Fibroblast of skin of left quadriceps (primary cell): ENCODE measurements at places on chromosomes 6 and 20.

- no peak for DNase-seq
These were observed 52.3 kb upstream of the TBX18 start for GRCh38 chr6:84816741-84817140.

GRCh38 chr20:23050847-23051627, 1.6 kb upstream of the THBD start:
- peak; percentile 71 for DNase-seq

GRCh38 chr20:64068386-64069208, 5.6 kb downstream of the TCEA2 start:
- DNase-seq: no peak

- peak; percentile 3 for DNase-seq
These were observed 247.9 kb upstream of the BMP2 start for GRCh38 chr20:6519556-6519955.

DNA sequence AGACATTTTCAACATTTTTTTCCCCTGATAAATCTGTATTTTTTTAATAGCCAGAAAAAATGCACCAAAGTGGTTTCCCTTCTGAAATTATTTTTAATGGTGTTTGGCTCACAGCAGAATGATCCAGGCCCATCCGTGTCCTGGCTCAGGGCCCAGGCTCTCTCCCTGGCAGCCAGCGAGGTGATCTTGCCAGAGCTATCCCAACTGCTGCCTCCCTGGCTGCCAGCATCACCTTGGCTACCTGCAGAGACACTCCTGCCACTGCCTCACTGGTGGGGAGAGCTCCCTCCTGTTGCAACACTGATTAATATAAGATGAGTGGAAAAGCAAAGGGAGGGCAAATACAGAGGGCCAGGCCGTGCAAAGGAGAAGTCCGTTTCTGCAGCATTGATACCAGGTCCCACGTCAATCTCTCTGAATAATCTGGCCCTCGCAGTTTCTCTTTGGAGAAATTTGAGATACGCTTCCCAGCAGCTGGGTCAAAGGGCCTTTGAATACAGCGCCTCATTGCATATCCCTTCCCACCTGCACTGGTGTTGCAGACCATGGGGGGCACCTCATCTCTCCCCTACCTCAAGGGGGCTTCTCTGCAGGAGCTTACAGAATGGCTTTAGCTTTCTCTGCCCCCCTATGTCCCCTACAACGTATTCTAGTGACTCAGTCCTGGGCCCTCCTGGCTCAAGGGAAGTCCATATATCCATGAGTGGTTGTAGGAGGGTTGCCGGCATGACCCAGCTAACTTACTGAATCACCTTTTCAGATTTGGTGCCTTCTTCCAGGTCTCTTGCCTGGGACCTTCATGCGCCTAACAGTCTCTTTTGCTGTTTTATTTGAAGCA, 12.8 kb upstream of the DSTN start:
- DNase-seq: no peak

GRCh38 chr6:134340179-134340975, 22.5 kb upstream of the SGK1 start:
- no peak for DNase-seq

GRCh38 chr6:165776691-165777090, 113.7 kb upstream of the PDE10A start:
- no peak for DNase-seq

- DNase-seq: peak; percentile 37
These were observed 135.3 kb downstream of the CDH4 start for GRCh38 chr20:61387204-61387953.

- DNase-seq: no peak
These were observed 7.8 kb upstream of the RSPO3 start for GRCh38 chr6:127110712-127111111.

- DNase-seq: no peak
These were observed 83.1 kb downstream of the GRM1 start for GRCh38 chr6:146111881-146112450.

- no peak for DNase-seq
These were observed 88.8 kb downstream of the ADTRP start for GRCh38 chr6:11689847-11690246.

GRCh38 chr6:141203902-141204575, 928.7 kb upstream of the GJE1 start:
- DNase-seq: peak; percentile 21

- DNase-seq: no peak
These were observed 27.8 kb downstream of the ASIP start for GRCh38 chr20:34268851-34269636.

DNA sequence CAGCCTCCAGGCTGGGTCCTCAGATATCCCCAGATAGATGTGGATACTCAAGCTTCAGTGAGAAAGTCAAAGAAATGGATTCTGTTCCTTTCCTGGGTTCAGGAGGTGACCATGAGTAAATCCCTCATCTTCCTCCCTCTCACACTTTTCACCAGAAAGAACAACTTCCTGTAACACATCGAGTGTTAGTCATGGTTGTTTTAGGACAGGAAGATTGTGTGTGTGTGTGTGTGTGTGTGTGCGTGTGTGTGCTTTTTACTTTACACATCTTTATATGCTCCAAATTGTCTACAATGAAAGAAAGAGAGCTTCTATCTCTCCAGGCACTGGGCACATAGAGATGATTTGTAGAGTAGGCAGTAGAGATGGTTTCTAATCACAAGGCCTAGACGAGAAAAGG, 139.9 kb downstream of the TBXT start:
- DNase-seq: no peak

DNA sequence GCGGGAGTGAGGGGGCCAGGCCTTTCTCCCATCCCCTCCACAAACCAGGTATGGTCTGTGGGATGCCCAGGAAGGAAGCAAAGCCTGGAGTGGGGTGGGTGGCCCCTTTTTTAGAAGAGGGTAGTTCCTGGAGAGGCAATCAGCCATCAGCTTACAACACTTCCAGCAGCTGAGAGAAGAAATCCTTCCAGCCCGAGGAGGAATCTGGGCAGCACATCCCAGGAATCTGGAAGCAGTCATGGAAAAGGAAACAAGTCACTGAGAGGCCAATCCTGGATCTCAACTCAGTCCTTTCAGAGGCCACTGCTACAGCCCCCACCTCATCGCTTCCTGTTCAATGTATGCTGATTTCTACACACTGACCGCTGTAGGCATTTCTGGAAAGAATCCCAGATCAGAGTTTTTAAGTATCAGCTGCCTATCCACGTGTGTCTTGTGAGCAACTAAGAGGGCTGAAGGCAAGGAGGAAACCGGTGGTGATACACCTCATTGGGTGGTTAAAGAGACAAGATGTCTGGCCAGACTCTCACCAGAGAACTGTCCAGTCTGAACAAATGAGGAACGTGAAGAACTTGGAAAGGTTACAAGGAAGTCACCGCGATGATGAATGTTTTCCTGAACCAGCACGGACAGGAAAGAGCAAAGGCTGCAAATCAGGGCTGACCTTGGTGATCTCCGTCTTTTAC, 92.9 kb upstream of the SHLD1 start:
- peak; percentile 97 for DNase-seq

- DNase-seq: no peak
These were observed 46.9 kb upstream of the SMIM28 start for GRCh38 chr6:138330763-138331162.

DNA sequence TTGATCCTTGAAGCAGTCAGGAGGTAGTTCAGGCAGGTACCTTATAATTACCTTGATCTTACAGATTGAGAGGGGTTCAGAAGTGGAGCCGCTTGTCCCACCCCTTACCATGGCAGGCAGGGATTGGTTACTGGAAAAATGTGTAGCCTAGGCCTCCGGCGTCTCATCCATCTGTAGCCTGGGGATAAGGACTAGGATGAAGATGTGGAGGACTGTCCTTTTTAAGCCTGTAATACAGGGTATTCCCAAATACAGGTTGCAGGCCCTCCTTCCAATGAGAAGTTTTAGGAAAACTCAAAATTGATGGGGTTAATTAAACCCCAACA, 2.8 kb downstream of the HMGA1 start:
- no peak for DNase-seq

GRCh38 chr6:44400572-44400971, 13.1 kb downstream of the CDC5L start:
- DNase-seq: no peak

DNA sequence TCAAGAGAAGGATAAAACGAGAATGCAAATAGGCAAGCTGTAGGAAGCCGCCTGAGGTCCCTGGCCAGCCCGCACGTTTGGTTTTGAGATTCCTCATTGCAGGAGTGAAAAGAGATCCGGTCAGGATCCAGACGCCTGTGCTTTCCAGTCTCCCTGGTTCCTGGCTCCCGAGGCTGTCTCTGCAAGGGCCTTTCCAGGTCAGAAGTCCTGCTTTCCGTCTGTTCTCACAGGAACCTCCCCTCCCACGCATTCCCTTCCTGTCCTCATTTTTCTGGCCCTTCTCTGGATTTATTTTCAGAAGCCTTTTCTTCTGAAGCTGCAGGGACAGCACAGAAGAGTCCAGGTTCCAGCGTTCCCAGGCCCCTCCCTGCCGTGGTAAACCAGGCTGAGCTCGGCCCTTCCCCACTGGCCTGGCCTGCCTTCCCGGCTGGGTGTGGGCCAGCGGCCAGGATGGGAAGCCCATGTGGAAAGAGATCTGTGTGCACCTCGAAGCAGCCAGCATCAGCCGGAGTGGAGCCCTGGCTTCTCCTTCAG, 54.0 kb downstream of the TMEM242 start:
- no peak for DNase-seq

DNA sequence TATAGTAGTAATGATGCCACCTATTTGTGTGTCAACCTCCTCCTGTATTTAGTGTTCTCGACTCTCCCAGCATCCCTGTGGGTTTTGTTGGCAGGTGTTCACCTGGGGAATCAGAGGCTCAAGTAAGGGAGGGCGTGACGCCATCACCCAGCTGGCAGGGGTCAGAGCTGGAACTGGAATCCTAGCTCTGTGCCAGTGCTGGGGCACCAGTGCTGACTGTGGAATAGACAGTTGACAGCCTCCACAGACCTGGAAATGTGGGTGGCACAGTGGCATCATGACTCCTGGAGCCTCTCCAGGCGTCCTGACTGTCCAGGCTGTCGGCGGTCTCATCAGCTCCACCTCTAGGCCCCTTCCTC, 102.8 kb downstream of the SYCP2 start:
- no peak for DNase-seq

GRCh38 chr6:52498538-52499017, 78.3 kb downstream of the TRAM2 start:
- DNase-seq: no peak

GRCh38 chr6:13729891-13730290, 18.3 kb upstream of the RANBP9 start:
- DNase-seq: peak; percentile 59

- DNase-seq: no peak
These were observed 159.3 kb downstream of the CD83 start for GRCh38 chr6:14276667-14277404.

DNA sequence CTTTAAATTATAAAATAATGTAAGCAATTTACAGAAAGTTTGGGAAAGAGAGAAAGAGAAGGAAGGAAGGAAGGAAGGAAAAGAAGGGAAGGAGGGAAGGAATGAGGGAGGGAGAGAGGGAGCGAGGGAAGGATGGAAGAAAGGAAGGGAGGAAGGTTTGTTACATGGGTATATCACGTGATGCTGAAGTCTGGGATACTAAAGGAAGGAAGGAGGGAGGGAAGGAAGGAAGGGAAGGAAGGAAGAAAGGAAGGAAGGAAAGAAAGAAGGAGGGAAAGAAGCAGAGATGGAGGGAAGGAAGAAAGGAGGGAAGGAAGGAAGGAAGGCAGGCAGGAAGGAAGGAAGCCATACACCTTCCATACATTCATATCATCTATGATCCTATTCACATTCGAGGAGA, 48.9 kb upstream of the GCM1 start:
- no peak for DNase-seq

- DNase-seq: no peak
These were observed 47.5 kb upstream of the JAG1 start for GRCh38 chr20:10721137-10721896.

DNA sequence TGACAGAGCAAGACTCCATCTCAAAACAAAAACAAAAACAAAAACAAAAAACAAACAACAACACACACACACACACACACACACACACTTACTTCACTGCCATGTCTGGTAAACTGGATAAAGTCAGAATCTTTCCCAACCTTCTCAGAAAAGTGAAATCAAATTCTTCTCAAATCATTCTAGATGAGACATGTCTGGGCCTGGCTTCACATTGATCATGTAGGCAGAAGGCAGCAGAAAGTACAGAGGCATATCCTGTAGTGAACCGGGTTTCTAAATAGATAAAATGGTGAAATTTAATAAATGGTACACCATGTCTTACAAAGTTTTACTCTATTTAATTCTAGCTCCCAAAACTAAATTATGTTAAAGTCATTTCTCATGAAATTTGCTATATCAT, 14.9 kb upstream of the MRS2 start:
- DNase-seq: no peak

GRCh38 chr20:41696428-41696827, 78.3 kb upstream of the CHD6 start:
- DNase-seq: no peak

DNA sequence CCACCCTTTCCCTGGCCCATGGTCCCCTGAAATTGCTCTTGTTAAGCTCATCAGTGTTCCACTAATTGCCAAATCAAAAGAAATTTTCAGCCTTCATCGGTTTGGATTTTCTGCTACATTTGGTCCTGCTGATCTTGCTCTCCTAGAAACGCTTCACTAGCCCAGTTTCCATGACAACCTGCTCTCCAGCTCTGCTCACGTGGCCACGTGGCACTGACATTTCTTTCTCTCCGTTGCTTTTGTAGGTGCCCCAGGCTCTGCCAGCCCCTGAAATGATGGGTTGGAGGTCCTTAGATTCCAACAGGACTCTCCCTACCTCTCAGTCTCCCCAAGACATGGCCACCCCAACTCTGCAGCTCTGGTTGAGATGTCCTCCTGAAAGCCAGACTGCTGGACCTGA, 45.8 kb upstream of the NNAT start:
- DNase-seq: no peak

- DNase-seq: peak; percentile 10
These were observed 113.8 kb downstream of the TAF4 start for GRCh38 chr20:61951695-61952533.

- no peak for DNase-seq
These were observed 30.8 kb downstream of the SDCBP2 start for GRCh38 chr20:1298166-1298565.

DNA sequence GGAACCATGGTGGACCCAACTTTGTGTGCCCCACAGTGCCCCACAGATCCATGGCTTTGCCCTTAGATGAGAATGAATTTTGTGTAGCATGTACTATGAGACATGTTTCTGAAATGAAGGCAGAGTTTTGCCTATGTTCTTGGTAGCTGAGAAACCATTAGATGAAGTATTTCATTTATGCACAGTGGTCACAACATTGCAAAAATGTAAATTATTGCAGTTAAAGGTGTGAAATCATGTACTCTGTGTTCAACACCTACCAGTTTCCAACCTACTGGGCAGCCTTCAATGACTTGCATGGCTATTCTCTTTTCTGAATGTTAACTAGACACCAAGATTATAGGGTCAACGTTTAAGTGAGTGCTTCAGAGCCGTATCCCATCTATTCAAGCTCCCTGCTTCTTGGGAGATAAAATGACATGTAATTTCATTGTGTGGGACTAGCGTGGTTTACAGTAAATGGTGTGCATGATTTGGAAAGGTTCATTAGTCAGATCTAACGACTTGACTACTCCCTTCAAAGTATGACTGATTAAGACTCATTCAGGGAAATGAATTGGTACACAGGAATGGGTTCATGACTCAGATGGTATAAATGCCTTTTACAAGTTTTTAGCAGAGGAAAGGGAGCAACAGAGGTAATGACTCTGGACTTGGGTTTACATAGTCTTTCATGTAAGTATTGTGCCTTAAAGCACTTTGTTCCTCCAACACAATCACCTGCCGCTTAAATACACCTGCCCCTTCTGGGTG, 106.1 kb upstream of the AKIRIN2 start:
- DNase-seq: no peak
